ENCODE measurements at places on chromosomes 5 and 9.

- DNase-seq, result no peak
These were observed 13.1 kb downstream of the TRIO start for GRCh38 chr5:14156290-14156649.

DNA sequence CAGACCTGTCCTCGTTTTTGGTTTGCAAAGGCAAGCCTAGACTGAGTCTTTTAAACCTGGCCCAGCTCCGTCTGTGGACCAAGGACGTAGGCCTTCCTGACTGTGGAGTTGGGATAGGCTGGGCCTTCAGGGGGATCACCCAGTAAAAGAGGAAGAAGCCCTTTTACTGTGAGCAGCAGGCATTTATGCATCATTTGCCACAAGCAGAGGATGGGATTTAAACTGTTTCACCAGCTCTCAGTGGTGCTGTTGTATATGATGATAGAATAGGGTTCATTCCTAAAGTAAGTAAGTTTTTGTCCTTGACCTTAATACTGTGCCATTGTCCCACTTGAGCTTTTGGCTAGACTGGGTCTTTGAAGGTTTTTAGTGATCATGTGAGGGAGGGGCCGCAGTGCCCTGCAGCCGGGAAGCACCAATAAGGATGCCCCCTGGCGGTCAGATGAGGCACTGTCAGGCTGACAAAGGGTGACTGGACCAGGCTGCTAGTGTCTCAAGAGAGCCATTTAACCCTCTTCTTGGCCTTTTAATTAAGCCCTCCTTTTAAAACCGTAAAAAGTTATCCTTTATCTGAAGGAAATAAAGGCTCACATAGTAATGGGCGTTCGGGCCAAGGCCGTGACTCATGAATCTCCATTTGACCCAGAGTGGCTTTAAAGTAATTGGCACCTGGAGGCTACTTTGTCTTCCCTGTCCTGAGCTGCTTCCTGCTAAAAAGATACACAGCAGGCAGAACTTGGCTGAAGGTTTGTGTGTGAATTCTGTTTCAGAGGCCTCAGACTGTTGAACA is 74.0 kb downstream of the UBAP1 start:
- peak; percentile 49 for DNase-seq

DNA sequence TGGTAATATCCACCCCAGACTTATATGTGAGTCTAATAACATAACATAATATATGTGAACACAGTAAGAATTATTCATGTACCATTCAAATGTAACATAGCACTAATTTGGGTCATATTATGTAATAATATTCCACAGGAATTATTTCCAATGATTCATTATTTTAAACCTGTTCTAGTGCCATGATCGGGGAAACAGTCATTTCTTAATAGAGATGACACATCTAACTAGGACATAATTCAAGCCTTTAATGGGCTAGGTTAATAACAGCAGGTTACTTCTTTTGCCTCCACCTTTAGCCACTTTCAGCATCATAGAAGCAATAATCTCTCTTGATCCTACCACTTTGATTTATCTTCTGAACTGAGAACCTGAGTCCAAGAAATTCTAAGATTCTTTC is 12.3 kb downstream of the SPINK9 start:
- DNase-seq, result no peak

- no peak for DNase-seq
These were observed 191.6 kb upstream of the MSX2 start for GRCh38 chr5:174532455-174533453.

GRCh38 chr9:106859957-106860720 is 2.8 kb upstream of the ZNF462 start:
- DNase-seq, result no peak

- no peak for DNase-seq
These were observed 8.7 kb downstream of the HNRNPAB start for GRCh38 chr5:178213003-178213461.

DNA sequence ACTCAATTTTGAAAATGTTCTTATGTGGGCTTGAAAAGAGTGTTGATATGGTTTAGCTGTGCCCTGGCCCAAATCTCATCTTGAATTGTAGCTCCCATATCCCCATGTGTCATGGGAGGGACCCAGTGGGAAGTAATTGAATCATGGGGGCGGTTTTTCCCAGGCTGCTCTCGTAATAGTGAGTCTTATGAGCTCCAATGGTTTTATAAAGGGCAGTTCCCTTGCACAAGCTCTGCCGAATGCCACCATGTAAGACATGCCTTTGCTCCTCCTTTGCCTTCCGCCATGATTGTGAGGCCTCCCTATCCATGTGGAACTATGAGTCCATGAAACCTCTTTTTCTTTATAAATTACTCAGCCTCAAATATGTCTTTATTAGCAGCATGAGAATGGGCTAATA is 71.0 kb downstream of the USP20 start:
- DNase-seq, result no peak

DNA sequence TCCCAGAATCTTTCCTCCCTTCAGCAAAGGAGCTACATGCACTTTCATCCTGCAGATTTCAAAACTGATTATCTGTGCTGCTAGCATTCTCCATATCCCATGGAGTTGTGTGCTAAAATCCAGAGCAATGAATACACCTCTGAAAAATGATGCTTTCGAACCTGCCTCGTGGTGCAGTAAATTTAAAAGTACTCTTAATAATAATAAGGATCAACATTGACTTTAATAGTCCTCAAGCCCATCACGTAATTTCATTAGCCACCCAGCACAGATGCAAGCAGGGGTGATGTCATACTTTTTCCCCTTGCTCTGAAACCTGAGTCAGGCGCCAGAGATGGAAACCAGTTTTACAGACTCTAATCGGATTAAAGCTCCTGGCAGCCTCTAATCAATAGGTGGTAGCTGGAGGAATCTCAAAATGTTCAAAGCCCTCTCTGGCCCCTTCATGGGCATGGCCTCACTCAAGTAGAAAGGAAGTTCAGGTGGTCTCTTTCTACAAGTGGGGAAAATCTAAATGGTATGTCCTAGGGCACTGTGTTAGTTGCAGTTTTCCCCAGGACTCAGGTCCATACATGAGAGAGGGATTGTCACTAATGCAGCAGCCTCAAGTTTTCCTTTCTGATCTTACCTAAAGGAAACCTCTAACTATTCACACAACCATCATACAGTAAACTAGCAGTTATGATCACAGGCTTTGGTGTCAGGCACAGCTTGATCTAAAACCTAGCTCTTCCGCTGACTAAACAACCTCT is 221.6 kb upstream of the SLC30A5 start:
- DNase-seq, result no peak

GRCh38 chr5:96050273-96050880 is 88.7 kb upstream of the ELL2 start:
- DNase-seq, result no peak

DNA sequence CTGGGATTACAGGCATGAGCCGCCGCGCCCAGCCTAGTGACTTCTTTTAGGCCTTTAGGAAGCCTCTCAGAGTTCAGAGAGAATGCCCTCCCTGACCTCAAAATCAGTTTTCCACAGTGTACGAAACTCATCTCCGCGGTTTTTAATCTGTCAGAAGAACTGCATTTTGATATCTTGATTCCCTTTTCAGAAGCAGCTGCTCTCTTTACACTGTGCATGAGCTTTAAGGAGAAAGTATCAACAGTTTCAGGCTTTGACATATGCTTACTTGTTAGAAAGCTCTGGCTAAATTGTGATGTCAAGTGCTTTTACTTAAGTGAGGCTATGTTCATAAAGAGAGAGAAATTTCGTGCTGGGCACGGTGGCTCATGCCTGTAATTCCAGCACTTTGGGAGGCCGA is 74.6 kb downstream of the USP20 start:
- no peak for DNase-seq

GRCh38 chr5:101543780-101544179 is 640.7 kb upstream of the ST8SIA4 start:
- no peak for DNase-seq

DNA sequence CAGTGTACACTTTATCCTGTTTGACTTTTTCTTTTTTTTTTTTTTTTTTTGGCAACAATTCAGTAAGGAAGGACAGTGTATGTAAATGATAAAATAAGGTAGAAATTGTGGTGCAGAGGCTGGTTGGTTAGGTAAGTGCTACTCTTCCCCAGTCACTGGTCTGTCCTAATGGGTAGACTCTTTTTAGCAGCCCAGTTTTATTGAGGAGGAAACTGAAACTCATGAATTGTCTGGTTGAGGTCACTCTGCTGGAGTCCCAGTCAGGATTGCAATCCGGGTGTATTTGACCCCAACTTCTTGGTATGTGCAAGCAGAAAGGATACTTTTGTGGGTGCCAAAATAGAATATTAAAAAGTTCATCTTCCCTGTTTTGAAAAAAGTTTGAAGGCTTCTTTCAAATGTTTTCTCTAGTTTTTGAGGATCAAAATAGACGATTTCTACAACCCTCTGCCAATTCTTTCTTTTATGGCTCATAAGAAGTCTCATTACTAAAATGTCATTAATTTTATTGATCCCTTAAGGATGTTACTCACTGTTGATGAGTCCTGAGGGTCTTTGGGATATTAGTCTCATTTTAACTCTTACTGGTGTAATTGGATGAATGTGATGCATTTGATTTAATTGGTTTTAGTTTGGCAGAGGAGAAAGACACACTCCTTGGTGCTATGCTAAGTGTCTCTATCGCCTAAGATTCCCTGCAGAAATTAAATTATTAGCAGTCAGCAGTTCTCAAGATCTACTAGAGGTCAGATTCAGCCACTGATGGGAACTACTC is 171.9 kb downstream of the KDM4C start:
- DNase-seq, result no peak

DNA sequence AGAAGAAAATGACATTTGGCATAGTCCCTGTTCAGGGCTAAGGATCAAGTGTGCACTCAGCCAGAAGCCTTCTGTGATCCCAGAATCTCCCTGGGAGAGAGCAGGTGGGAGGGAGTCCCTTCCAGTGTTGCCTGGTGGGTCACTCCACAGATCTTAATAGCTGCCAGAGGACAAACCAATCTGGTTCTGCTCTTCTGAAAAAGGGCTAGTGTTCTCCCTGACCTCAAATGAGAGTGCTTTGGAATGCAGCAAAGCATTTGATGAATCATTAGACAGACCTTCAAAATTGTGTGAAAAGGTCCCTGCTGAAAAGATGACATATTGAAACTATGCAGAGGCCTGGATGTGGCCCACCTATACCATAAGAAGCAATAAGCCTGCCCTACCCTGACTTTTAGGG is 339.7 kb downstream of the TMEM232 start:
- DNase-seq, result no peak

DNA sequence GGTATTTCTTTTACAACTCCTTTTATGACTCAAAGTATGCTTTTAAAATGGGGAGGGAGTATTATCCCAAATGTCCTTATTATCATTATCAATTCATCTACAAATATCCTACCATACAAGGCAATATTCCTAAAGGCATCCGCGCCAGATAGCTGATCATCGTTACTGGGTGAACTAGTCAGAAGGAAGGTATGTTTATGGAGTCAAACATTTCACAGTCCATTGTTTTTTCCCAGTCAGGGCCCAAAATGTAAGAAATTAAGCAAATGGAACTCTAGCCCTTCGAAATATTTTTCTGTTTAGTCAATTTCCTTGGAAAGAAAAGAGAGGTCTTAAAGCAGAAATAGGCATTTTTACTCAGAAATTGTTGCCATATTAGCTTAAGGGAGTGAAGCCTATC is 188.5 kb upstream of the CCNG1 start:
- DNase-seq, result no peak

GRCh38 chr9:129401623-129402370 is 219.1 kb downstream of the C9orf50 start:
- no peak for DNase-seq

- no peak for DNase-seq
These were observed 96.3 kb downstream of the CACNA1B start for GRCh38 chr9:137973829-137974416.

DNA sequence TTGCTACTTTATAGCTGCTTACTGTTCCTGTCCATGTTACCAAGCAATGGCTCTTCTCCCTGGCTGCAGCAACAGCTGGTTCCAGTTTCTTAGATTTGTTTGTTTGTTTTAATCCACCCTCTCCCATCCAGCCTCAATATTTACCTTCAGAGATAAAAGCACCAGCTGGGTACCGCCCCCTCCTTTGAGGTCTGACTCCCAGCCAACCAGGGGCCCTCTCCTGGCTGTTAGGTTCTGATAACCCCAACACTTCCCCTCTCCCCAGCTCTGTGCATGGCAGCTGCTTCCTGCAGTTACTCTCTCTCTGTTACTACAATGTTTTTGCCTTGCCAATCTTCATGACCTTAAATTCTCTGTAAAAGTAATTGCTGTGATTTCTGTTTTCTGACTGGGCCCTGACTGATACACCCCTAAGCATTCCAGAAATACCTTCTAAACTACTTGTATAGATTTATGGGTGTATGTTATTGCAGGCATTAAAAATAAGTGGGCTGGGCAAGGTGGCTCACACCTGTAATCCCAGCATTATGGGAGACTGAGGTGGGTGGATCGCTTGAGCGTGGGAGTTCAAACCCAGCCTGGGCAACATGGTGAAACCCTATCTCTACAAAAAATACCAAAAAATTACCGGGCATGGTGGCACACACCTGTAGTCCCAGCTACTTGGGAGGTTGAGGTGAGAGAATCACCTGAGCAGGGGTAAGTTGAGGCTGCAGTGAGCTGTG is 2.6 kb upstream of the GCNT1 start:
- DNase-seq, result peak; percentile 8

GRCh38 chr9:92097997-92098482 is 17.2 kb downstream of the SPTLC1 start:
- DNase-seq, result no peak

- no peak for DNase-seq
These were observed 71.0 kb upstream of the FAM120A start for GRCh38 chr9:93380410-93381060.

GRCh38 chr5:112614986-112615385 is 122.7 kb upstream of the APC start:
- no peak for DNase-seq

- DNase-seq, result no peak
These were observed 59.5 kb downstream of the ERMP1 start for GRCh38 chr9:5773324-5773999.

DNA sequence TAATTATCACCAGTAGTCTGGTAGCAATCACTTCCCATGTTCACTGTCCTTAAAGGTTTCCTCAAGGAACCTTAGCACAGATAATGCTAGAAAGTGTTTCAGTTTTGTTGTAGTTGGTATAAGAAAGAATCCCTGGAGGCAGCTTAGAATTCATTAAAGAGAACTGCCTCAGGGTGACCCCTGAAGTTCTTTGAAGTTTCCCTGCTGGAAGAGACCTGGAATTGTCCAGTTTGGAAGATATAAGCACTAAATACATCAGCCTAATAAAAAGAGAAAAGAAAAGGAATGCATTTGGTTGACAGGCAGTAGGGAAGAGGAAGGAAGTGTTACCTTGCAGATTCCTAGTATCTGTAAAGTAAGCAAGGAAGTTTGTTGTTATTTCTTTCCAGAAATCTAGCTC is 999.6 kb upstream of the DMAC1 start:
- DNase-seq, result no peak

DNA sequence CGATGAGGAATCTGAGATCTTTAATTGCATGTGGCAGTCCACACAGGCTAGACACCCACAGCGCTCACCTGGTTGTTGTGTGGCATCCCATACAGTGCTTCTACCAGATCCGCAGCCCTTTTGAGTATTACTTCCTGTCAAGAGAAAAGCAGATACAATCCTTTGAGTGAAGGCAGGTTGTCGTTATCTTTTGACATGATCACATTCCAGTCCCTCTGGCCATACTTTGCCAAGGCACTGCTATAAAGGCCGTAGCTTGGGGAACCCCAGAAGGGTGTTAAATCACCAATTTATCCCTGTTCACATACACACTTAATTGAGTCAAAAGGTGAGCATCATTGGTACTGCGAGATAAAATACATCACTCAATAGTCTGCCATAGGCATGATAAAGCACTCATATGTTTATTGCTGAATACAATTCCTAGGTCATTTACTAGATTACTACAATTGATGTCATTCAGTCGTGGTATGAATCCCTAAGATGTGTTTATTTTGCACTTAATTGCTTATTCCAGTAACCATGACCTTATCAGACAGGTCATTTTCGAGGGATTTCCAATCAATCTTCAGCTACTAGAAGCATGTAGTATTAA is 385.6 kb downstream of the EBF1 start:
- DNase-seq, result no peak

Measured in stimulated activated CD8-positive, alpha-beta memory T cell treated with anti-CD3 and anti-CD28 coated beads, Interleukin-4, amount 100 ng/mL, for 1 hour (primary cell).